ENCODE measurements at places on chromosomes 6 and 20.

- no peak for DNase-seq
These were observed 7.5 kb downstream of the BEND6 start for GRCh38 chr6:56962441-56962840.

- no peak for DNase-seq
These were observed 92.8 kb downstream of the TSHZ2 start for GRCh38 chr20:53064935-53065334.

DNA sequence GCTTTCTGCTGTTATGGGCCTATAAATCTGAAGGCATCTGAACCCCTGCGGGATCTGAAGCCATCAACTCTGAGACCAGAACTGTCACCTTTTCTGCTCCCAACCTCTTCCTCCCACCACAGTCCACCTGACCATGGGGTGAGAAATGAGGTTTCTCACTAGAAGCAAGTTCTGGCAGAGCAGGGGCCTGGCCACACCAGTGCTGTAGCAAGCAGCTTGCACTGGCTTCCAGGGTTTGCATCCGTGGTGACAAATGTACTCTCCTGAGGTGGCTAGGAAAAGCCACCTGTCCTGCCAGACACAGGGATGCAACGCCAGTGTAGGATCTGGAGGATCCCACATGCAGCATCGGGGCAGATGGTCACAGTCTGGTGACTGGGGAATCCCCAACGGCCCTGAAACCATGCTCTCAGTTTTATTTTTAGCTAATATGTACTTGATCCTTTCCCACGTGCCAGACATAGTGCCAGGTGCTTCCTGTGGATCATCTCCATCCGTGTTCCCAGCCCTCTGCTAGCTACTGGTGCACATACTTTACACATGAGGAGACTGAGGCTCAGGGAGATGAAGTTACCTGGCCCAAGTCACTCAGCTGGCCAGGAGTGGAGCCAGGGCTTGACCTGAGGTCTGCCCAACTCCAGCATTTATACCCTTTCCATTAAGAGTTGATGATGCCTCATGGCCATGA lies 122.1 kb upstream of the SPACA1 start:
- DNase-seq = no peak

- no peak for DNase-seq
These were observed 627.2 kb downstream of the BCKDHB start for GRCh38 chr6:80733641-80734040.

DNA sequence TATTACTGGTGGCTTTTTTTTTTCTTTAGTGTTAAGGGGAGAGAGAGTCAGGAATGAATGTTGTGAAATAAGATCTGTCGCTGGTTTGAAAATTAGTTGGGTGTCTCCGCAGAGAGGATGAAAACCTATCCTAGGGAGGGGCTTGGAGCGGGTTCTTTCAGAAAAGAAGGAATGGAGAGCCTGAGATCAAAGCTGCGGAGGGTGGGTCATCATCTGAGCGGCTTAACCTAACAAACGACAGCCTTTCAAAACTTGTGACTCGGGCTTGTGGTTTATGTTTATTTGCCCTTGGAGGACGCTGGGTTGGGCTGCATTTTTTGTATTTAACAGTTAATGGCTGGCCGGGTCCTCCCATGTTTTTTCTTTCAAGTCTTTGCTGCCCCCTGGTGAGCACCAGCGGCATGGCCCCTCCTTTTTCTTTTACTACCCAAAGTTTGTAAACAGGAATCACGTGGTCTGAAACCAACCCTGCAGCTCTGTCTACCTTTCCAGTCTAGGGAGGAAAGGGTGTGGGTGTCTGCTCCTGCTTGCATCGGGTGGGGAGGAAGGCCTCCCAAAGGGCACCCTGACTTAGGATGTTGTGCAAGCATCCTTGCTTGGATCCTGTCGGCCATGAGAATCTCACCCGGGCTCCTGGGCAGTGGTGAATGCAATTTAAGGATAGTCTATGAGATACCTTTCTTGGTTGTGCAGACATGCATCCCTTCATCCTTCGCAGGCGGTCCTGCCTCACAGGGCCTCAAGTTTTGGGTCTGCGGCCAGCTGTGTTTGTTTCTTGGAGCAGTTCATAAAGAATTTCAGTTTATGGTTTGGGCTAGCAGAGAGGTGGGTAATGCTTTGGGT lies 2.2 kb downstream of the PIM1 start:
- peak; percentile 54 for DNase-seq

GRCh38 chr6:31718265-31718664 lies 3.1 kb downstream of the LY6G6D start:
- no peak for DNase-seq

DNA sequence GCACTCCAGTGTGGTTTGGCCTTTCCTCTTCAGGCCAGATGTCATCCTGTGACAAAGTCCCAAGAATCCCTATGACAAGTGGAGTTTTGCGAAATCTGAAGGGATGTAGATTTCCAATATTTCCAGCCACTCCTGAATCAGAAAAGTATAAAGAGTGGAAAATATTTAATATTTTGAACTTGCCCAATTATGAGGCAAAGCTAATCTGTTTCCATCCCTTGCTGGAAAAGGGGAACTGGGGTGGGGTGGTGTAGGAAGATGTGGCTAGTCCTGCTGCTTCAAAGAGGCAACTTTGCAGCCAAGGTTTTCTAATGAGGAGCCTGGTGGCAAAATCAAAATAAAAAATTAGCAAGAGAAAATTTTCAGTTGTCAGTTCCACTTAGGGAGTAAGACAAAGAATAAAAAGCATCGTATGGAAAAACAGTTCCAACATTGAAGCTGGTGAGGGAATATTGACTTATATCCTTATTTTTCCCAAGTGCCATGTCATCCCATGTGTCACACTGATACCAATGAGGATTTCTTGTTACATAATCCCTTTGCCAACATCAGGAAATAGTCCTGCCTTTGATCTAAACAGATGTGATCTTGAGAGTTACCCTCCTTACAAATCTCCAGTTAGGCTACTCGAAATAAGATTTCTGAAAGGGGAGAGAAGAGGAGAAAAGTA lies 480.0 kb upstream of the JARID2 start:
- DNase-seq = no peak

- no peak for DNase-seq
These were observed 200.5 kb upstream of the ARG1 start for GRCh38 chr6:131372535-131372934.

DNA sequence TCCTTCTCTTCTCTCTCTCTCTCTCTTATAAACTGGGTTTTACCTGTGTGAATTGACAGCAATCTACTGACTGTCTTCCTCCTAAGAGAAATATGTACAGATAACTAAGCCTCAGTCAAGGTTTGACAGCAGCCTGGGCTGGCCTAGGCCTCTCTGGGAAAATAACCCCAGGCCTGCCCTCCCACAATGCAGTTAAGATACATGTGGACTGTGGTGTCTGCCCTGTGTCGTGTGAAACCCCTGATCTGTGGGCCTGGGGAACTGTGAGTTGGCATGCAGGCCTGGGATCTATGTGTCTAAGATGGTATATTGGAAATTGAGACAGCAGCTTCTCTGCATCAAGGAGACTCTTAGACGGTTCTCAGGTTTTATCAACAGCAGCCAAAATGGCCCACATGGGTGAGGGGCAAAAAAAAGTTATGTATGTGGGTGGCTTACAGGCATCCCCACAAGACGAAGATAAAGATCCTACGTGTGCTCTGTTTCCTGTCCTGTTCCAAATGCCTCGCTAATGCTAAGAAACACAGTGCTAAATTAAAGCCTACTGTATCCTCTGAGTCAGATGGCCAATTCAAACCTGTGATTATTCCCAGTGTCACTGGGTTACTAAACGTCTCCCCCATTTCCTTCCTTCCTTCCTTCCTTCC lies 19.0 kb downstream of the LRFN2 start:
- DNase-seq = no peak

DNA sequence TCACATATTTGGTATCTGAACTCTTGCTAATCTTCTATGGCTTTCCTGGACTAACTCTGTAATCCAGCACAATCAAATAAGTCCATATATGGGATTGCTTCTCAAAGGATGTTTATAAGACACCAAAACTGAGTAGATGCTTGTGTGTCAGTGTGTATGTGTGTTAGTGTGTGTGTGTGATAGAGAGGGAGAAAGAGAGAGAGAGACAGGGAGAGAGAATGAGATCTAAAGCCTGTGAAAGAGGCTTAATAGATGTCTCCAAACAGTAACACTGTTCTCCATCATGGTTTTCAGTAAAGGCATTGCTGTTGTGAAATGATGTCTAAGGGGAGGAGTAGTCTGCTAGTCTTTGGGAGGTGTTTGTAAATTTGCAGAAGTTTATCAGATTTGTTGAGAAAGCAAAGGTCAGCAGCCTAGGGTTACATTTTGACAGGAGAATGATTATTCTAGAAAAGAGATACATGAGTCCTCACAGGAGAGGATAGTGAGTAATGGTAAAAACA lies 73.9 kb upstream of the MLIP start:
- no peak for DNase-seq

GRCh38 chr6:36444470-36444869 lies 1.7 kb downstream of the KCTD20 start:
- no peak for DNase-seq

- no peak for DNase-seq
These were observed 24.7 kb upstream of the GFOD1 start for GRCh38 chr6:13511913-13512717.

DNA sequence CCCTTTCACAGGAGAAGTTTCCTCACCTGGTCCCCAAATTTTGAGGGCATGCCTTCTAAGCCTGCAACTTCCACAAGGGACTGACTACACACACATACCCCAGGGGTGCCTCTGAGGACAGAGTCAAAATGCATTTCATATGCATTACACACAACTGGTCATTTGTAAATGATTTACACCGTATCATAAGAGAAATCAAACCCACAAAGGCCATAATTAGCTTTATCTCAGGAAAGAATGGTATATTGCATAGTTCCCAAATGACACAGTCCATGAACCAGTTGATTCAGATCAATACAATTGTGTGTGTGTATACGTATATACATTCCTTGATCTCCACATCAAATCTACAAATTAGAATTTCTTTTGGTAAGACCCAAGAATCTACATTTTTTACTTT lies 203.3 kb upstream of the PRDM1 start:
- DNase-seq = no peak

- DNase-seq = no peak
These were observed 5.2 kb downstream of the PI16 start for GRCh38 chr6:36959555-36960250.

DNA sequence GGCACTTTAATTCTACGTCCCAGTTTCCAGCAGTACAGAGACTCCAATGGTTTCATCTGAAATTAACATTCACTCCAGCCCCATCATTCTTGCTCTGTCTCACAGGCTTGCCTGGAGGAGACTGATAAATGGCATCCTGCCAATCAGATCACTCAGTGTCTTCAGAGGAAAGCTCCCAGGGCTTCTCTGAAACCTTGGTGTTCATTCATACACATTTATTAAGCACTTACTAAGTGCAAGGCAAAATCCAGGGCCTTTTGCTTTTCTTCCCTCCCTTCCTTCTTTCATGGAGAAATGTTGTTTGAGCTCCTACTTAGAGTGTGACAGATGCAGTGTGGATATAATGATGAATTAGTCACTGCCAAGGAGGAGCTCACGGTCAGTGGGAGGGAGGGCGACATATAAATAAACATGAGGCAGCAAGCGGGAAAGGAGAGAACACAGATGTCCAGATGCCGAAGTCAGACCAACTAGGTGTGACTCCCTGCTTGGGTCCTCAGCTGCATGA lies 106.7 kb upstream of the DTNBP1 start:
- DNase-seq = no peak

DNA sequence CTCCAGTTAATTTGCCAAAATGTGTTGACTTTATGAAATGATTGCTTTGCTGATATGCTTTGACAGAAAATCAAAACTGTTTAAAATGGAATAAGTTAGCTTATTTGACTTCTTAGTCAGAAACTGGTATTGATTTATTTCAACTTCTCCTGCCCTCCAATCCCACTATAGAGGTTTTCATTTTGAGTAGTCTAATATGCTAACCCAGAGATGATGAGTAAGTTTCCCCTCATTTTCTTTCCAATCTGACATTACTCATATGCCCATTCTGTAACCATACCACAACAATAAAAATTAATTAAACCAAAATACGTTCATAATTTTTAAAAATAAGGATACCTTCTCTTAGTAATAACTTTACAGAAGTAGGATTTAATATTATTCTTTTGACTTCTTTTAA lies 78.8 kb downstream of the COL19A1 start:
- no peak for DNase-seq

GRCh38 chr20:47557218-47557617 lies 55.5 kb downstream of the NCOA3 start:
- no peak for DNase-seq

GRCh38 chr6:24899136-24899996 lies 36.4 kb downstream of the RIPOR2 start:
- no peak for DNase-seq

DNA sequence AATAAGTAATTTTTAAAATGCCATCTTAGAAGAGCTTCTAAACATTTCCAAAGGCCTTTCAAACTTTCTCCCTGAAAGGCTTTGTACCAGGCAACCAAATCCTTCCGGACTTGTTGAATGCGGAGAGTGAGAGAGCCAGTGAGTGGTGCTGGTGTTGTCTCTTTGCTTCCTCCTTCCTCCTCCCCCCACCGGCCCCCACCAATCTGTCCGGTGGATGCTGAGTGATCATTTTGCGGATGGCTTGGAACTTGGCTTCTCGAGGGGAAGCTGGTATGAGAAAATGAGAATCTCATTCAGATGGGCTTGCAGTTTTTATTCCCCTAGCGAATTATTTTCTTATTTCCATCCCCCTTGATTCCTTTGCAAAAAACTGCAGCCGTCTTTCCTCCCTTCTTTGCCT lies 97.3 kb downstream of the ANKRD60 start:
- DNase-seq = no peak

DNA sequence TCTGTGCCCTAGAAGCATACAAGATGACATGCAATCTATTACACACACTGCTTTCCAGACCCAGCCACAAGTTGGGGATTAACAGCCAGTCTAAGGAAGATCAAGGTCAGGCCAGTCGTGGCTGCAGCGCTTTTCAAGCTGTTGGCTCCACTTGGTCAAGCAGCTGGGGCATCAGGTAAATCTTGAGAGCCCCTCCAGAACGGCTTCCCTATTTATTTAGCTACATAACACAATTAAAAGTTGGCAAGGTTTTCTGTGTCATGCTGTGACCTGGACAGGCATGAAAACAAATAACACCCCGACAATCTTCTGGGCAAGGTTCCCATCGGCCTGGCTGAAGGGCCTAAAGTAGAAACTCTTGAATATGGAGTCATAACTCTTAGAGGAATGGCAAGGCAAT lies 524.3 kb downstream of the PRKN start:
- DNase-seq = no peak

- DNase-seq = no peak
These were observed 48.7 kb upstream of the MYLIP start for GRCh38 chr6:16080204-16080603.

DNA sequence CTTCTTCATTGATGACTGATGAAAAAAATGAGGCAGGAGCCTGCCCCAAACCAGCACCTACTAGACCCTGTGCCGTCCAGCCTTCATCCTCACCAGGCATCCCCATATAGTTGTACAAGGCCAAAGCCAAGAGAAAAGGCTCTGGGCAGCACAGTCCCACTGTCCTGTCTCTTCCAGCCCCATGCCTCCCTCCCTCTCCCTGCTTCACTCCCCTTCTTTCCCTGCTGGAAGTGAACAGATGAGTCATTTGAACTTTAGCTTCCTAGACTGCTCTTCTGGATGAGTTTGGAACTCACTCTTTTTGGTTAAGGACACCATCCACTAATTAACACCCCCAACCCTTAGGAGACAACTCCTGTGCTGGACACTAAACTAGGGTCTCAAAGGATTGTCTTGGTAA lies 235.2 kb downstream of the LRFN2 start:
- DNase-seq = no peak

- peak; percentile 33 for DNase-seq
These were observed 137.9 kb downstream of the DLL1 start for GRCh38 chr6:170152989-170153388.

GRCh38 chr20:32893263-32894025 lies 34.7 kb downstream of the EFCAB8 start:
- DNase-seq = no peak

GRCh38 chr6:161079566-161080262 lies 88.1 kb downstream of the MAP3K4 start:
- DNase-seq = no peak
